Liver (tissue), 10 donors: ENCODE measurements at places on chromosomes 12 and 14. TPM values are rescaled to one million over a fixed set of nuclear protein-coding genes. Genes with fewer than 3 reads are reported as not detected.

DNA sequence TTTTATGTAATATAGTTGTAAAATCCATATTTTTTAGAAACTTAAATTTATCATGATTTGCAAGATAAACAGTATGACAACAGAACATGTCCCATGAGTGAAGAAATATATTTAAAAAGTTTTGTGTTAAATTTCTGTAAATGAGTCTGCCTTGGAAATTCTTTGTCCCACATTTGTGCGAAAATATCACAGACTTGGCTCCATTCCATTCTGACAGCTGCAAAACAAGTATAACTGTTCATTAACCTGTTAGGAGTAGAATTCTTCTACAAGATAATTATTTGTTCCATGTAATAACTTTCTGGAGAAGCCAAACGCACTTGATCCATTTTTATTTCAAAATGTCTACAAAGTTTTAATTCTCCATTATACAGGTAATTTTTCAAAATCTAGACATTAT is 37.9 kb downstream of the MDM1 start:
- H3K27ac ChIP-seq, result no peak overlapping the region
- no peak for DNase-seq
- H3K36me3 ChIP-seq, result no peaks in the 10 kb centered on the region
- H3K27me3 ChIP-seq, result no peaks in the 10 kb centered on the region
- no peak overlapping the region for H3K4me3 ChIP-seq

DNA sequence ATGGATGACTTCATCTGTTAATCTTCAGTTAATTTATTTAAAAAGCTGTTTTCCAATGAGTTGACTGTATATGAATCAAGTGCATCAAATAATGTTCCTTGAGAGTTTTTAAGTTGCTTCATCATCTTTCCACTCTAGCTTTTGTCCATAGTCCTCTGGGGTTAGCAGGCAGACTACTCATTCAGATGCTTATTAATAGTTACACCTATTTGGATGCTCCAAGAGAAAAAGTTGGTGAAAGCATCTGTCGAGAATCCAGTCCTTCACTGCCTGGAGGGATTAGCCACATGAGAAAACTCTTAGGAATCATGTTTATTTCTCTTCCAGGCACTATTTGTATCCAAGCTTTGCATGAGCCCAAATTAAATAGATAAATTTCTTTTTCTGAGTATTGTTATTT is 70.2 kb downstream of the DACT1 start:
- H3K4me3 ChIP-seq, result no peak overlapping the region
- H3K4me1 ChIP-seq, result no peaks in the 10 kb centered on the region
- no peaks in the 10 kb centered on the region for H3K36me3 ChIP-seq
- no peak for DNase-seq
- H3K27me3 ChIP-seq, result no peaks in the 10 kb centered on the region

DNA sequence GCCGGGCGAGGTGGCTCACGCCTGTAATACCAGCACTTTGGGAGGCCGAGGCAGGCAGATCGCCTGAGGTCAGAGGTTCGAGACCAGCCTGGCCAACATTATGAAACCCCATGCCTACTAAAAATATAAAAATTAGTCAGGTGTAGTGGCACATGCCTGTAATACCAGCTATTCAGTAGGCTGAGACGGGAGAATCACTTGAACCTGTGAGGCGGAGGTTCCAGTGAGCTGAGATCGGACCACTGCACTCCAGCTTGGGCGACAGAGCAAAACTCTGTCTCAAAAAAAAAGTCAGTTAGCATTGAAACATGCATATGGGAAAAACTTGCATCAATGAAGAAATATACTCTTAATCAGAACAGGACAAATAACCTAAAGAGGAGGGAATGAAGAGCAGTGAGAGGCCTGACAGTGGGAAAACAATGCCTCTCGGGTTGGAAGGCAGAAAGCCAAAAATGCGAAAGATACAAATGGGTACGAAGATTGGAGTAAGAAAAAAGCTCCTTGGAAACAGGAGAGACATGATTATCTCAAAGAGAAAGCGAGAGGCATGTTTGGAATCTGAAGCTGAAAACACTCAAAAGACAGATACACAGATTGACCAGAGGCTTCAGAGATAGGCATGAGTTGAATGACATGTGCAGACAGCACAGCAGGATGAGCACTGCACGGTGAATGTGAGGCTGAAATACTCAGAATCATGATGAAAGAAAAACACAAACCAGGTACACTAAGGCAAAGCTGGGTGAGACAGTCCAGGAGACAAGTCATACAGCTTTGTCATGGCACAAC is 30.6 kb downstream of the RESF1 start:
- peaks cover 10% of the 10 kb centered on the region for H3K4me1 ChIP-seq
- H3K27ac ChIP-seq, result no peak overlapping the region
- H3K4me3 ChIP-seq, result no peak overlapping the region
- H3K36me3 ChIP-seq, result peaks cover 8% of the 10 kb centered on the region

- no peaks in the 10 kb centered on the region for H3K27me3 ChIP-seq
- no peaks in the 10 kb centered on the region for H3K36me3 ChIP-seq
- H3K4me1 ChIP-seq, result no peaks in the 10 kb centered on the region
- DNase-seq, result no peak
- H3K27ac ChIP-seq, result no peak overlapping the region
- no peak overlapping the region for H3K4me3 ChIP-seq
These were observed 121.7 kb upstream of the MDM1 start for GRCh38 chr12:68453876-68454275.

DNA sequence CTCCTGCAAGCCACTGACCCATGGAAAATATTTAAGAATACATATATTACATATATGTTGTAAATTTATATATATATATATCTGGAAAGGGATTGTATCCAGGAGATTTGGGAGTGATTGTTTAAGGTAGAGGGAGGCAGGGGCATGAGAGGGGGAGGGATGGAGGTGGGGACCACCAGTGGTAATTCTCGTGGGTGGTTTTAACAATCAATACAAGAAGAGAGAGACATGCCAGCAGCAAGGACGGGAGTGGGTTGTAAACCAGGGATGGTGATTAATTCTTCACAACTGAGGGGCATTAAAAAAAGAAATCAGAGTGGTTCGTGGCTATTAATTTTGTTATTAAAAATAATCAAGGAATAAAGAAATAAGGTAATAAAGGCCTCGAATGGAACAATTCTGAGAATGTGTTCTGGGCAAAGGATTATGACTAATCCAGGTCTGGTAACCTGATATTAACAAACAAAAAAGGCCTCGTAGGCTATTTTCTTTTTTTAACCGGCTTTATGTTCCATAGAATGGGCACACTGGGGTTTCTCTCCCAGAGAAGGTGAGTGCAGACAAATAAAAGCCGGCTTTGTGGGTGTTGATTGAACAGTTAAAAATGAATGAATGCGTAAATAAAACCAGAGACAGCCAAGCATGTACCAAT is 8.3 kb upstream of the RTL1 start:
- H3K27me3 ChIP-seq, result no peaks in the 10 kb centered on the region
- no peak overlapping the region for H3K4me3 ChIP-seq
- no peaks in the 10 kb centered on the region for H3K4me1 ChIP-seq
- DNase-seq, result no peak
- H3K27ac ChIP-seq, result no peak overlapping the region

- no peak overlapping the region for H3K4me3 ChIP-seq
- no peak overlapping the region for H3K27ac ChIP-seq
These were observed 198.9 kb downstream of the BMP4 start for GRCh38 chr14:53757732-53758131.

GRCh38 chr14:38297681-38298080 is 41.8 kb upstream of the CLEC14A start:
- no peaks in the 10 kb centered on the region for H3K36me3 ChIP-seq
- no peak for DNase-seq
- H3K27ac ChIP-seq, result no peak overlapping the region
- no peak overlapping the region for H3K4me3 ChIP-seq
- no peaks in the 10 kb centered on the region for H3K27me3 ChIP-seq
- H3K4me1 ChIP-seq, result no peaks in the 10 kb centered on the region

DNA sequence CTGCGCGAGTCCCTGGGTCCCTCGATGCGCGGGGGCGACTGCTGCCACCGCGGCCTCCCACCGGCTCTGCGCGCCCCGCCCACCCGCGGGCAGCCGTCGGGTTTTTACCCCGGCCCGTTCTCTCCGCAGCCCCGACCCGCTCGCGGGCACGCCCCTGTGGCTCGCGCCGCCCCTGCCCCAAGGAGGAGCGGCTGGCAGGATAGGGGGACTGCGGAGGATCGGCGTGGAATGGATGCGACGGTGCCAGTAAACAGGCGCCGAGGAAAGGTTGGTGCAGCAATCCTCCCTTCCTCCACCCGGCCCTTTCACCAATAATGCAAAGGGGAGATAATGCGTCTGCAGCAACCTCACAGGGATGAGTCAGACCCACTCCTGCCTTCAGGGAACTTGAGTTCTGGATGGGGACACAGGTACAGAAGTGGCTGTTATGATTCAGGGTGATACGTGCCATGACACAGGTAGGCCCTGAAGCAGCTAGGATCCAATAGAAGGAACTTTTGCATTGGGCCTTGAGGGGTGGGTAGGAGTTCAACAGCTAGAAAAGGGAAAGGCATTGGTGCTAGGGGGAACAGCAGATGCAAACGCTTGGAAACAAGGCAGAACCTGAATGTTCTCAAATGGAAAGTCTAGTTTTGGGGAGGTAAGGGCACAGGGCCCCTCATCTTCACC is 554 bp upstream of the DEGS2 start:
- no peak for DNase-seq
- H3K4me1 ChIP-seq, result peaks cover 6% of the 10 kb centered on the region
- no peak overlapping the region for H3K4me3 ChIP-seq
- peaks cover 4% of the 10 kb centered on the region for H3K27me3 ChIP-seq

- peaks cover 13% of the 10 kb centered on the region for H3K36me3 ChIP-seq
- peaks cover 4% of the 10 kb centered on the region for H3K4me1 ChIP-seq
- H3K27ac ChIP-seq, result no peak overlapping the region
- no peak overlapping the region for H3K4me3 ChIP-seq
These were observed 7.7 kb downstream of the SLC39A5 start for GRCh38 chr12:56237552-56237951.

DNA sequence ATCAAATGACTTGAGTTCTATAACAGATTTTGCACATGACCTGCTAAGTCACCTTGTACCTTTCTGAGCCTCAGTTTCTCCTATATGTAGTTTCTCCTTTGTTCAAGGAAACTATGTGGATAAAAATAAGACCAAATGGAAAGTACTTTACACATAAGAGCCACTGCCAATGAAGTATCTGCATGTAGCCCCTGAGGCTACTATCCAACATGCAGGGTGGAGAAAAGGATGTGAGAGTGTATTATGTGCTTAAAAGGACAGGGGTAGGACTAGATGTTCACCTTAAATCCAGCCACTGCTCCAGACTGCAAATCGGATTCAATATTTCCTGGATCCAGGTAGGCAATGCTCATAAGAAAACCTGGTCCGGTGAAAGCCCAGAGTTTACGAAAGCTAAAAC is 21.2 kb downstream of the SLC11A2 start:
- no peaks in the 10 kb centered on the region for H3K27me3 ChIP-seq
- H3K4me1 ChIP-seq, result peaks cover 3% of the 10 kb centered on the region
- DNase-seq, result no peak
- H3K36me3 ChIP-seq, result peaks cover 26% of the 10 kb centered on the region
- no peak overlapping the region for H3K27ac ChIP-seq

Gene ABHD12B
- not detected for total RNA-seq

Gene BCL11B
- 0.23 TPM for total RNA-seq

Gene GPR162
- 2.1 TPM for total RNA-seq

Gene KCNJ8
- 10.9 TPM for total RNA-seq

Gene OAS1
- total RNA-seq, result 22.0 TPM
